Psoas muscle (tissue), 8 donors: ENCODE measurements at places on chromosomes 6 and 20. TPM values are rescaled to one million over a fixed set of nuclear protein-coding genes. Genes with fewer than 3 reads are reported as not detected.

Gene CDKAL1
- total RNA-seq, result 12.9 TPM

Gene E2F3
- 15.4 TPM for total RNA-seq

Gene TRIM40
- total RNA-seq, result not detected

Gene BCAS4
- total RNA-seq, result 0.24 TPM
